ENCODE measurements at places on chromosomes 13 and 19. TPM values are rescaled to one million over a fixed set of nuclear protein-coding genes. Genes with fewer than 3 reads are reported as not detected.

DNA sequence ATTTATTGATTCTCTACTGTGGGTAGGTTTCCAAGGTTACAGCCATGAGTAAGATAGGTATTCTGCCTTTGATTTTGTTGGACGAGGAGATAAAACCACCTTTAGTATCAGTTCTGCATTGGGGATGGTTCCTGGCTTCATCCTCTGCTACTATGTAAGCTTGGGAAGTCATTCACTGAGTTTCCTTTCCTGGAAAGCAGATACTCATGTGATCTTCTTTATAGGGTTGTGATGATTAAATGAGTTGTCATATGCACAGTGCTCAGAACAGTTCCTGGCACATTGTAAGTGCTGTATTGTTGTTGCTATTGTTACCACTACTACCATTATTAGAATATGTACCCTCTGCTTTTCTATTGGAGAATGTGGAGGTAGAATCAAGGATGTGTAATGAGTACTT, 13.1 kb upstream of the WTIP start:
- no peak overlapping the region for H3K27ac ChIP-seq
- H3K36me3 ChIP-seq: peaks cover 76% of the 10 kb centered on the region
- no peaks in the 10 kb centered on the region for H3K27me3 ChIP-seq
- H3K4me3 ChIP-seq: no peak overlapping the region
- no peaks in the 10 kb centered on the region for H3K4me1 ChIP-seq

KLK3 gene
- total RNA-seq: not detected

- no peaks in the 10 kb centered on the region for H3K36me3 ChIP-seq
- no peak overlapping the region for H3K4me3 ChIP-seq
- H3K4me1 ChIP-seq: no peaks in the 10 kb centered on the region
- H3K27ac ChIP-seq: no peak overlapping the region
- DNase-seq: no peak
Measured at GRCh38 chr13:59728896-59729545, 434.7 kb downstream of the DIAPH3 start.

DNA sequence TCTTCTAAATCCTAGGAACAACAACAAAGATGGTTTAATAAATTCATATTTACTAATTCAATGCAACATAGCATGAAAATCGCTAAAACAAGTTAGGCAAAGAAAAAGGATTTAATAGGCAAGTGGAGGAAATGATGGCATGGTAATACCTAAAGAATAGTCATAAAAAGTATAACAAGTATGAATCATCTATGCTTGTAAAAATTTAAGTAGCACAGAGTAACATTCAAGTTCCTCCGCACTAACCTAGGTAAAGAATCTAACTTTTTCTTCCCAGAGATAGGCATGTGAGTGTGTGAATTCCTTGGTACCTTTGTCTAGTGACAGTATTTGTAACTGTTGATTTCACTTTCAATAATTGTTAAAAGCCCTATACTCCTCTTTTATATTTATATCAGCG, 42.6 kb downstream of the RCBTB2 start:
- no peak overlapping the region for H3K4me3 ChIP-seq
- no peak overlapping the region for H3K27ac ChIP-seq
- H3K4me1 ChIP-seq: no peaks in the 10 kb centered on the region
- no peaks in the 10 kb centered on the region for H3K36me3 ChIP-seq

ZNF90 gene
- 6.2 TPM for total RNA-seq

GRCh38 chr19:40054632-40055031, 1.4 kb downstream of the ZNF780B start:
- peaks cover 26% of the 10 kb centered on the region for H3K36me3 ChIP-seq
- no peaks in the 10 kb centered on the region for H3K27me3 ChIP-seq
- H3K27ac ChIP-seq: no peak overlapping the region
- peaks cover 17% of the 10 kb centered on the region for H3K4me1 ChIP-seq

CCDC8 gene
- not detected for total RNA-seq

DNA sequence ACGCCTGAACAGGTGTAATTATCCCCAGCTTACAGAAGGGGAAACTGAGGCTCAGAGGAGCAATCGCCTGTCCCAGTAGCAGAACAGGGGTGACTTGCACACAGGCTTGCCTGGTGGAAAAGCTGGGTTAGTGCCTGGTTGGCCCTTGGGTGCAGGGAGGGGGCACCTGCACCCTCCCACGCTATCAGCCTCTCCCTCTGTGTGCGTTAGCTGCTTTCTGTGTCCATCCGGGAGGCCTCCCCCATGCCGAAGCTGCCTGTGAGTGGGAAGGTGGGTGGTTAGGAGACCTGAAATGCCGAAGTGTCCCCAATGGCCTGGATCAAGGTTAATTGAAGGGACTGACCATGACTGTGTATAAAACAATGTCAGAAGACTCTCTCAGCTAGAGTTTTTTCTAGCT, 295.0 kb downstream of the ZNF536 start:
- H3K4me1 ChIP-seq: no peaks in the 10 kb centered on the region
- peaks cover 40% of the 10 kb centered on the region for H3K27me3 ChIP-seq
- no peaks in the 10 kb centered on the region for H3K36me3 ChIP-seq

- peaks cover 15% of the 10 kb centered on the region for H3K4me1 ChIP-seq
- no peaks in the 10 kb centered on the region for H3K36me3 ChIP-seq
- DNase-seq: no peak
Measured at GRCh38 chr13:31895691-31896090, 135.9 kb upstream of the FRY start.

CAPN12 gene
- total RNA-seq: 14.7 TPM

ARRDC5 gene
- total RNA-seq: not detected

GRCh38 chr13:79374578-79374977, 31.5 kb downstream of the RBM26 start:
- no peaks in the 10 kb centered on the region for H3K36me3 ChIP-seq
- no peaks in the 10 kb centered on the region for H3K4me1 ChIP-seq
- no peak overlapping the region for H3K4me3 ChIP-seq

DNA sequence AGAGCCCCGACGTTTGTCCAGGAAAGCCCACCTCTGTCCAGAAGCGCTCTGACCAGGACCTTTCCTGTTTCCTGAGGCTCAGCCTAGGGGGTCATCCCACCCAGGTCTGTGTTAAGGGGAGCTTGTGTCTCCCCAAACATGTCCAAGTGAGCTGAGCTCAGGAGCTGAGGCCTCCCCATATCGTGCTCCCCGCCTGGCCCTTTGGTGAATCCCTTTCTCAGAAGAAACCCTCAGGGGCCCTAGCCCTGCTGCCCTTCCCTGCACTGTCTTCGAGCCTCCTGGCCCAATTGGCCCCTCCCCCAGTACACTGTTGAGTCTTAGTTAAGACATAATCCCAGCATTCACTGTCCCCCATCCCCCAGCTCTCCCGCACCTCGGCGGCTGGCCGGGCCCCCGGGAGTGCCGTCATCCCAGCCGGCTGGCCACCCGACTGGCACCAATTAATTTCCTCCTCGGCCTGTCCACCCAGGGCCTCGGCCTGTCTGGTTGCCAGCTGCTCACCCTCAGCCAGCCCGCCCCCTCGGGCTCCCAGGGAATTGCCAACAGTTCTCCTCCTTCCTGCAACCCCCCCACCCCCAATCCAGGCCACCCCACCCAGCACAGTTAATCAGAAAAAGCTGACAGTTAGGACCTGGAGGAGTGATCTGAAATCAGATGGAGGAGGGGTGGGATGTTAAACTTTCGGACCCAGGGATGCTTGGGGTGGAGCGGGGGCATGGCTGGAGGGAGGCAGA, 13.6 kb downstream of the IER2 start:
- peaks cover 20% of the 10 kb centered on the region for H3K4me1 ChIP-seq
- peak overlapping the region; percentile 61 for H3K4me3 ChIP-seq
- peaks cover 40% of the 10 kb centered on the region for H3K36me3 ChIP-seq
- H3K27ac ChIP-seq: peak overlapping the region; percentile 98

- no peaks in the 10 kb centered on the region for H3K36me3 ChIP-seq
- no peak overlapping the region for H3K4me3 ChIP-seq
- H3K4me1 ChIP-seq: no peaks in the 10 kb centered on the region
- DNase-seq: peak; percentile 1
- no peaks in the 10 kb centered on the region for H3K27me3 ChIP-seq
- H3K27ac ChIP-seq: no peak overlapping the region
Measured at GRCh38 chr13:47426126-47426849, 529.4 kb upstream of the HTR2A start.

GRCh38 chr19:34559045-34559444, 77.5 kb downstream of the WTIP start:
- H3K4me3 ChIP-seq: no peak overlapping the region
- peaks cover 78% of the 10 kb centered on the region for H3K27me3 ChIP-seq
- no peak overlapping the region for H3K27ac ChIP-seq
- H3K4me1 ChIP-seq: no peaks in the 10 kb centered on the region
- DNase-seq: no peak

IL4I1 gene
- total RNA-seq: 8.2 TPM

DNA sequence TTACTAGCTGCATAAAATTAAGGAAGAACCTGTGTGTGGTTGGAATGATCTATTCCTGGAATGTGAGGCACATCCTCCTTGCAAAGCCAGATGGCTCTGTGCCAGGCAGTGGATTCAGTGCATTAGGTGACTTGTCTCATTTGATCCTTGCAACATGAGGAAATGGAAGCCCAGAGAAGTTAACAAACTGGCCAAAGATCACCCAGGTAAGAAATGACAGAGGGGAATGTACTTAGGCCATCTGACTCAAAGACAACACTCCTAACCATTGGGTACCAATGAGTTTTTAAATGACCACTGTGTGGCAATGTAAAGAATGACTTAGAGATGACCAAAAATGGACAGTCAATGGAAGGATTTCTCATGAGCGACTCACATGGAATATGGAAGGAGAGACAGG, 114.2 kb upstream of the RXFP2 start:
- H3K27ac ChIP-seq: no peak overlapping the region
- H3K36me3 ChIP-seq: peaks cover 5% of the 10 kb centered on the region
- DNase-seq: no peak
- no peak overlapping the region for H3K4me3 ChIP-seq

SIGLEC5 gene
- not detected for total RNA-seq

DNA sequence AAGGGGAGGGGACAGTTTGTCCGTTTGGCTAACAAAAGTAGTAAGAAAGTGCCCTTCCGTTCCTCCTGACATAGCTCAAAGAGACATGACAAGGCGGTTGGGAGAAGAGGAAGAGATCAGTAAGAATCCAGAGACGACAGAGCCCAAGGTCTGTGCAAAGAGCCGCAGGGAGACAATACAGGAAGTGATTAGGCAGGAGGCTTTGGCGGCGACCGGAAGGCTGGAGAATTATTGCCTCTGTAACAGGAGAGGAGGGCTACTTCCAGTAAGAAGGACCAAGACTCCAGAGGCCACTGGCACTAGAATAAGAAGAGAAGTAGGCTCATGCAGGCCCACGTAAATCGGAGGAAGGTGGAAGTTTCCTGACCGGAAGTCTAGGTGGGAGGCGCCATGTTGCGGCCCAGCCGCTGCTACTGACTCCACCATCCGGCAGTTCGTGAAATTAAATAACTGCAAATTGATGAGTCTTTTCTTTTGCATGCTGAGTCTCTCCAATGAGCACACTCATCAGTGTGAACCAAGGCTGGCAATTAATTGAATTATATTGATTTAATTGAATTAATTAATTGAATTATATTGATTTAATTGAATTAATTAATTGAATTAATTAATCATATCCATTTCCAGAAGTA, 9.9 kb downstream of the RFX2 start:
- no peak overlapping the region for H3K27ac ChIP-seq
- H3K4me1 ChIP-seq: peaks cover 17% of the 10 kb centered on the region
- DNase-seq: no peak

ZNF560 gene
- not detected for total RNA-seq

CGB5 gene
- total RNA-seq: 2.6 TPM

GRCh38 chr13:74886502-74886901, 595.5 kb downstream of the TBC1D4 start:
- H3K27ac ChIP-seq: no peak overlapping the region
- peaks cover 8% of the 10 kb centered on the region for H3K4me1 ChIP-seq
- no peaks in the 10 kb centered on the region for H3K27me3 ChIP-seq
- H3K4me3 ChIP-seq: no peak overlapping the region
- DNase-seq: no peak
- H3K36me3 ChIP-seq: no peaks in the 10 kb centered on the region

DNA sequence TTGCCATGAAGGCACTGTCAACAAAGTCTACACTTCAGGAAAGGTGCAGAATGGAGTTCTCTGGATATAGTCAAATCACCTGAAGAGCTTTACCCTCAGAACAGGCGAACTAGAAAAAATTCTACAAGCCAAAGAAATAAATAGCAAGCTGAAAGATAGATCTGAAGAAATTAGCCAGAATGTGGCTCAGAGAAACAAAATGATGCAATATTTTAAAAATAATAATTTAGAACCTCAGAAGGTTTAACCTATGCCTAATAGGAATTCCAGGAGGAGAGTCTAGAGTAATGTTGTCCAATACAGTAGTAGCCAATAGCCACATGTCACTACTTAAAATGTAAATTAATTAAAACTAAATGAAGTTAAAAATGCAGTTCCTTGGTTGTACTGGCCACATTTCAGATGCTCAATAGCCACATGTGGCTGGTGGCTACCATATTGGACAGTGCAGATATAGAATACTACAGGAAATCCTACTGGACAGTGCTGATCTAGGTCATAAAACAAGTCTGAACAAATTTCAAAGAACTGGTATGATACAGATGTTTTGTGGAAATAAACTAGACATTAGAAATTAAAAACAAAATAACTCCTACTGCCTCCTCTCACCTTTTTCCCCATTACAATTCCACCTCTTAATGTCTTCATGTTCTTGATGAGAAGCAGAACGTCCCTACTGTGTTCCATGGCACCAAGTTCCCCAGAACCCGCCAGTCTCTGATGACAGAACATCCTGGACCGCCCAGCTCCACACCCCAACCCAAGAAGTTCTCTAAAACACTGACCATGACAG, 679 bp upstream of the CDADC1 start:
- no peaks in the 10 kb centered on the region for H3K4me1 ChIP-seq
- H3K27ac ChIP-seq: peak overlapping the region; percentile 88
- peak overlapping the region; percentile 93 for H3K4me3 ChIP-seq
- no peak for DNase-seq

DNA sequence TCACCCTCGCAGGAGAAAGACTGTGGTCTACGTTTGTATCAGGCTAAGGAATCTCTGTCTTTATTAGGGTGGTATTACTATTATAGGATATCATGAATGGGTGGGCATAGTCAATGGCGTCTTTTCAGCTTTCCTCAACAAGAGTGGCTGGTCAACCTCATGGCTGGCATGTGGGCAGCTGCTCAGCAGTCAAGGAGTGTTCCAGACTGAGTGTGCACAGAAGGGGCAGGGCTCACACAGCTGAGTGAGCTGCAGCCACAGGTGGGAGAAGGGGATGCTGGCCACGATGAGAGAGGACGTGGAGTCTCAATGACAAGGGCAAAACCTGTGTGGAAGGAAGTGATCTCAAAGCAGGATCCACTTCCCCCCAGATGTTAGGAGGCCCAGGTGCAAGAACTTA, 54.7 kb downstream of the SLC7A1 start:
- H3K36me3 ChIP-seq: peaks cover 24% of the 10 kb centered on the region
- H3K4me1 ChIP-seq: peaks cover 15% of the 10 kb centered on the region
- no peak for DNase-seq
- H3K27me3 ChIP-seq: no peaks in the 10 kb centered on the region
- H3K27ac ChIP-seq: no peak overlapping the region
- no peak overlapping the region for H3K4me3 ChIP-seq

- no peaks in the 10 kb centered on the region for H3K4me1 ChIP-seq
- no peaks in the 10 kb centered on the region for H3K36me3 ChIP-seq
- no peak overlapping the region for H3K27ac ChIP-seq
- H3K4me3 ChIP-seq: no peak overlapping the region
- no peaks in the 10 kb centered on the region for H3K27me3 ChIP-seq
Measured at GRCh38 chr13:112752211-112752610, 62.4 kb downstream of the ATP11A start.

TTC9B gene
- not detected for total RNA-seq

SUGT1 gene
- 48.0 TPM for total RNA-seq

GPR183 gene
- total RNA-seq: not detected
